Hepatocyte (in vitro differentiated cells): ENCODE measurements at places on chromosomes 5 and 9. TPM values are rescaled to one million over a fixed set of nuclear protein-coding genes. Genes with fewer than 3 reads are reported as not detected.

GRCh38 chr9:61673664-61674381, 484.0 kb downstream of the SPATA31A7 start:
- DNase-seq, result no peak

DNA sequence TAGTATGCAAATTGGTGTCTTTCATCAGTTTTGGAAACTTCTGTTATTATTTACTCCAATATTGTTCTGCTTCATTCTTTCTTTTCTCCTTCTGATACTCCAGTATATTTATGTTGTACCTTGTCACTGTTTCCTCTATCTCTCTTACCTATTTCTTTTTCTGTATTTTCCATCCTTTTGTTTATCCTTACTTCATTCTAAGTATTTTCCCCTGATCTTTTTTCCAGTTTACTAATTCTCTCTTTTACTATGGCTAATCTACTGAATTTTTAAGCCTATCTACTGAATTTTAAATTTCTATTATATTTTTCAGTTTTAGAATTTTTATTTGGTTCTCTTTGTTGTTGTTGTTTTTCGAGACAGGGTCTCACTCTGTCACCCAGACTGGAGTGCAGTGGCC, 7.4 kb downstream of the SMIM3 start:
- no peak for DNase-seq

- no peak for DNase-seq
Measured at GRCh38 chr5:6143523-6143922, 234.8 kb downstream of the MED10 start.

- no peak for DNase-seq
Measured at GRCh38 chr9:14779566-14780022, 57.1 kb upstream of the CER1 start.

DNA sequence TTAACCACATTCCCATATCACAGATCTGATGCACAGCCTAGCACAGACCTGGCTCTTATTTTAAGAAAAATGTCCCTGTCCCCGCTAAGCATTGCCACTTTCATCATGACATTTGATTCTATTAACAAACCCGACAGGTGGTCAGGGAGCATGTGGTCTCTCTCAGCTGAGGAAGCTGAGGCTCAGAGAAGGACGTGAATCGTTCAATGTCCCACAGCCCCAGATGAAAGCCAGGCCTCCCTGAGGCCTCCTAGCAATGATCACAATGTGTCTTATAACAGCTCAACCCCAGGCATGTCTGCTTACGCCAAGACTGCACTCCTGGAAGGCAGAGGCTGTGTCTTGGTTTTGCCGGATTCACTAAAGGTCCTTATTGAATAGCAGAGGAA, 10.4 kb upstream of the CRB2 start:
- DNase-seq, result no peak

- peak; percentile 81 for DNase-seq
Measured at GRCh38 chr5:150129813-150130492, 25.7 kb downstream of the PDGFRB start.

GRCh38 chr5:16179511-16179935, at the start of gene MARCHF11:
TSS of gene MARCHF11 (minus strand) at chr5:16179791. CDS start at chr5:16179575, 216 bp downstream.
- DNase-seq, result peak; percentile 36

DNA sequence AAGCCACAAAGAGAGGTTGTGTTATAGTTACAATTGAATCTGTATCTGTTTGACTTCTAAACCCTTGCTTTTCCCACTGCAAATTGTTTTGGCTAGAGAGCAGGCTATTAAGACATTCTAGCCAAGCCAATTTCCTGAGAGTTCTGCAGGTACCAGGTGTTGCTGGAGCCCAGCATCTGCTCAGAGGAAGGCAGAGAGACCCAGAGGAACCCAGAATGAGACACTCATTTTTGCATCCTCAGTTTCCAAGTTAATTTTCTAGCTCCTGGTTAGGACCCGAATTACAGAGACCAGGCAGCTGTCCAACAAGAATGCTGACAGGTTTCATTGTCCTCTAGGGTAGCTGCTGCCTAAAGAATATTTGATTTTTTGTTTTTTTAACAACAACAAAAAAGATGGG, 266.2 kb downstream of the TRIM32 start:
- no peak for DNase-seq

DNA sequence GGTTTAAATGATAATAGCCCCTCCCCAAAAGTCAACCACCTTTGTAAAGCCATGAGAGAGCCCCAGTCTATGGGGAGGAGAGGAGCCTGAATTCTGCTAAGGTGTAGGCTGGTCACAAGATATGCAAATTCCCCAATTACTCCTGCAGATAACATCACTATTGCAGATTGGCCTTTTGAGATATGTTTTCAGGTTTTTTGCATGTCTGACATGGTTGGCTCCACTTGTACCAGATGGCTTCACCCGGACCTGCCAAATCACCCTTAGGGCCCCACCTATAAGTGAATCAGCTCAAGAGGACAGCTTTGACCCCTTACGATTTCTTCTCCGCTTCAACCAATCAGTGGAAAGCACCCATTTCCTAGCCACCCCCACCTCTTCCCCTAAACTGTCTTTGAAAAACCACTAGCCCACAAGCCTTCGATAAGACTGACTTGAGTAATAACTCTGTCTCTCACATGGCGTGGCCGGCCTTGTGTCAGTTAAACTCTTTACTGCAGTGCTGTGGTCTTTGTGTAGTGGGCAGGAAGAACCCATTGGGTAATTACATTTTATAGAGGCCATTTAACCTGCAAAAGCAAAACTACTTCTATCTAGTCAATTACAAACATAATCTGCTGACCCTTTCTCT, 69.7 kb downstream of the PRLR start:
- no peak for DNase-seq

GRCh38 chr9:105865285-105865684, 170.9 kb downstream of the TMEM38B start:
- DNase-seq, result no peak

GRCh38 chr9:4875559-4875958, 82.8 kb downstream of the RCL1 start:
- no peak for DNase-seq

DNA sequence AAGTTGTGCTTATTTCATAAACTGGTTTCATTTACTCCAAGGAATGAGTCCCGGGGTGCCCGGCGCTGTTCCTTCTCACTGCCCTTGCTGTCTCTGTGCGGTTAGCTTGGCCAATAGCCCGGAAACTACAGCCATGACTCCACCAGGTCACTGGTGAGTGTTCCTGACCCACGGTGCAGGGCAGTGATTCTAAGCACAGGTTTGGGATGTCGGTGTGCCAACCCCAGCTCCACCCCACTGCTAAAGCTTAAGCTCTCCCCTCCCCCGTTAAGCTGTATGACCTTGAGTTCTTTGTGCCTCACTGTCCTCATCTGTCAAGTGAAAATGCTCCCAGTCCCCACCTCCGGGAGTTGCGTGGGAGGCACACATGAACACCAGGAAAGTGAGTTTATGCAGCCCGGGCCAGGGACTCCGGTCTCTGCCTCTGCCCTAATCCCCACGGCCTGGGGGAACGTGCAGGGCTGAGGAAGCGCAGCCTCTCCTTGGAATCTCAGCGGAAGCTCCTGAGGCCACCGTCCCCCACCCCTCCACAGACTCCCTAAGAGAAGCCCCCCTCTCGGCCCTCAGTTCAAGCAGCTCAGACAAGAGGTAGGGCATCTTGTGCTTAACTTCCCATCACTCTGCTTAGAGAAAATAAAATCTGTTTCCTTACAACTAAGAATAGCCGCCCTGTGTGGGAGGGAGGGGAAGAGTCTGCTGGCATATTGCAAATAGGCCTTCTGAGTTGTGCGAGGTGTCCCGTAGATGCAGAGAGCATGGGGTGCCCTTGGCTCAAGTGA, 92.0 kb upstream of the RAI14 start:
- no peak for DNase-seq

- no peak for DNase-seq
Measured at GRCh38 chr5:4191703-4192102, 596.1 kb downstream of the IRX1 start.

DNA sequence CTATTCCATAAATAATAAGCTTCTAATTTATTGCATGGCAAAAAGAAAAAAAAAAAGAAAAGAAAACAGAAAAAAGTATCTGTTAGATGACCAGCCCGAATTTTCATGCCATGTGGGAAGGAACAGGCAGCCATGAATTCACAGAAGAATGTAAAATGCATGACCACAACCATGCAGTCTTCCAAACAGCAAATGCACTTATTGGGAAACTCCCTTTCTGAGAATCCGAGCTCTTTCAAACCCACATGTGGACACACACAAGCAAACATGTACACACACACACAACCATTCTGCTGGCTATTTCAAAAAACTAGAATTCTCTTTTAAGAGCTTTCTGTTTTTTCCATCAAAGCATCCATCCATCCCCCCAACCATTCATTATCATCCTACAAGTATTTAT, 236.1 kb downstream of the DNAH5 start:
- no peak for DNase-seq

DNA sequence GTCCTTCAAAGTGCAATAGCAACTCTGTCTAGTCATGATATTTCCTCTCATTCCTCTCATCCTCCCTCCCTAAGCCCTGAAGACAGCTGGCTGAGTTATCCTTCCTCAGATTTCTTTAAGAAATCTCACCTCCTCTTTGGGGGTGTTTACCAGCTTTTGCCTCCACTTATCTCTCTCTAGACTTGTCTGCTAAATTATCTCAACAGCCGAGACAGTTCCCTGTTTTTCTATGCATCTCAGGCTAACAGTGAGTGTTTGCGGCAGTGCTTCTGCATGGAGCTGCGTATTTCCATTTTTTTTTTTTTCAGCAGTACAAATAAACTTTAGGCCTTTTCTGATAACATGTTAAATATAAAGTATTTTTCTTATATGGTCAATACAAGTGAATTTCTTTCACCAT, 20.9 kb downstream of the KCTD16 start:
- no peak for DNase-seq

DNA sequence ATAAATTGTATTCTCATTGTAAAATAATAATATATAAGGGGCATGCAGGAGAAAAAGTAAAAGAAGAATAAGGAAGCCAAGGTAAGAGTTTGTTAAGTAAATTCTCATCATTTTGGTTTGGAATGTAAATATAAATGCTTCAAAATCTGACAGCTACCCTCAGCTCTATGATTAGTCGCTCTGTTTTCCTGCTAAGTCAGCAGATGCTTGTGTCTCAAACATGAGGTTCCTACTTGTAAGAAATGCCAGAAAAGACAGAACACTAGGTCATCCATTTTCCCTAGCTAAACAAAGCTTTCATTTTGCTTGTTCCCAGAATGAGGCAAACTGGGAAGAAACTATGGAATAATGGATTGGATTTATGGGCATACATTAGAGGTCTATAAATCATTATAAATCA, 293.1 kb downstream of the DMRTA1 start:
- no peak for DNase-seq

GRCh38 chr9:129509533-129509928, 111.4 kb downstream of the C9orf50 start:
- DNase-seq, result no peak

- DNase-seq, result no peak
Measured at GRCh38 chr5:123906698-123907295, 394.8 kb downstream of the CSNK1G3 start.

- no peak for DNase-seq
Measured at GRCh38 chr9:9257999-9258498, 1354.8 kb downstream of the PTPRD start.

DNA sequence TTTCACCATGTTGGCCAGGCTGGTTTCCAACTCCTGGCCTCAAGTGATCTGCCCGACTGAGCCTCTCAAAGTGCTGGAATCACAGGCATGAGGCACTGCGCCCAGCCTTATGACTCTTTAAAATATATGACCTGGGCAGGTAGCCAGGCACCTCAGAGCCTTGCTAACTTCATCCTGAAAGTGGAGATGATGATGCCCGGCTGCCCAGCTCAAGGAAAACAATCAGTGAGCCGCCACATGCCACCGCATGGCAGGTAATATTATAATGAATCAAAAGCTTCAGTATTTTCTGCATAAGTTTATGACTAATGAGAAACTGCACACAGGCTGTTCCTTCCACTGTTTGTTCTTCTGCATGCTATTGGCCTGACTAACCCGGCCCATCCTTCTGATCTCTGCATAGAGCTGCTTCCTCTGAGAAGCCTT, 30.4 kb upstream of the DMRT1 start:
- DNase-seq, result no peak

DNA sequence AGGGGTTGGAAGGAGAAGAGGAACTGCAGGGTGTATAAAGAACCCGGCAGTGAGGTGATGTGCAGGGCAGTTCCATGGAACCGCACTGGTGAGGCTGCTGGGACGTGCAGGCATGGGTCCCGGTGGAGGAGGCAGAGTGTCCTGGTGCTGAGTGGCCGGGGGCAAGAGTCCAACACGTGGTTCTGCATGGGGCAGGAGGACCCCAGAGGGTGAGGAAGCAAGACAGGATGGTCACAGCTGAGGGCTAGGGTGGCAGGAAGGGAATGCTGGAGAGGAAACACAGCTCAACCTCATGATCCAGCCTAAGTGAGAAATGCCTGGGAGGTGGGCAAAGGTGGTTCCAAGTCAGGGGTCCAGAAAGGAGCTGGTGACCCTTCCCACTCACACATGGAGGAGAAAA, 87.2 kb downstream of the S1PR3 start:
- no peak for DNase-seq

GRCh38 chr5:1535646-1536045, 11.9 kb upstream of the LPCAT1 start:
- no peak for DNase-seq

DNA sequence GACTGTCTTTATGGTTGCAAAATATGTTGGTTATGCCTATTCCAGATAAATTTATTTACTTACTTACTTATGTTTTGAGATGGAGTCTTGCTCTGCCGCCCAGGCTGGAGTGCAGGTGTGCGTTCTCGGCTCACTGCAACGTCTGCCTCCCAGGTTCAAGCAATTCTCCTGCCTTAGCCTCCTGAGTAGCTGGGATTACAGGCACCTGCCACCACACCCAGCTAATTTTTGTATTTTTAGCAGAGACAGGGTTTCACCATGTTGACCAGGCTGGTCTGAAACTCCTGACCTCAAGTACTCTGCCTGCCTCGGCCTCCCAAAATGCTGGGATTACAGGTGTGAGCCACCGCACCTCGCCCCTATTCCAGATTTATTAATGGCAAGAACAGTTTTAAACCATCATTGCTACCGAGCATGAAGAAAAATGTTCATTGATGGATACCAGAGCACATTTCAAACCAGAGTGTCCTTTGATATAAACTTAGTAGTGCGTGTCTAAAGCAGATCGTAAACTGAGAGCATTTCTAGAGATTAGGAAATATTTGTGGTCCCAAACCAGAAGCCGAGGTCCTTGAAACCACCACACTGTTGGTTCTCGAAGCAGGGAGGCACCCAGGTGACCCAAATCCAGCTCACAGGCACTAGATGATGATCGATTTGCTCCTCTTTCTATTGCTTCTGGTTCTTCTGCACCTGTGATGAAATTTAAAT, 85.2 kb downstream of the GRAMD2B start:
- no peak for DNase-seq

The TCF7 gene
- 5.1 and 7.5 TPM in 2 replicates for total RNA-seq

The PCDHGC3 gene
- total RNA-seq, result 16.9 and 18.9 TPM in 2 replicates

The TLE4 gene
- 35.4 and 38.4 TPM in 2 replicates for total RNA-seq

The PDE6A gene
- total RNA-seq, result 3.6 and 4.6 TPM in 2 replicates

The HTR4 gene
- 2.0 and 2.3 TPM in 2 replicates for total RNA-seq

The CBY3 gene
- total RNA-seq, result not detected in 2 replicates

The OTP gene
- total RNA-seq, result not detected in 2 replicates

The WDR31 gene
- 1.4 and 3.7 TPM in 2 replicates for total RNA-seq

The ABO gene
- 3.4 and 4.8 TPM in 2 replicates for total RNA-seq

The PCDHGB7 gene
- total RNA-seq, result 6.9 and 8.8 TPM in 2 replicates

The HSPB3 gene
- 1.8 and 3.2 TPM in 2 replicates for total RNA-seq

The NKD2 gene
- total RNA-seq, result 1.4 and 2.0 TPM in 2 replicates
